NCI-H526 treated with DMSO at 0.1 percent for 48 hours (cell line): ENCODE measurements at places on chromosomes 3 and 15.

GRCh38 chr3:194781617-194782016, 95.9 kb downstream of the FAM43A start:
- no peak for DNase-seq

- no peak for DNase-seq
These were observed 46.5 kb downstream of the TP63 start for GRCh38 chr3:189677667-189678066.

DNA sequence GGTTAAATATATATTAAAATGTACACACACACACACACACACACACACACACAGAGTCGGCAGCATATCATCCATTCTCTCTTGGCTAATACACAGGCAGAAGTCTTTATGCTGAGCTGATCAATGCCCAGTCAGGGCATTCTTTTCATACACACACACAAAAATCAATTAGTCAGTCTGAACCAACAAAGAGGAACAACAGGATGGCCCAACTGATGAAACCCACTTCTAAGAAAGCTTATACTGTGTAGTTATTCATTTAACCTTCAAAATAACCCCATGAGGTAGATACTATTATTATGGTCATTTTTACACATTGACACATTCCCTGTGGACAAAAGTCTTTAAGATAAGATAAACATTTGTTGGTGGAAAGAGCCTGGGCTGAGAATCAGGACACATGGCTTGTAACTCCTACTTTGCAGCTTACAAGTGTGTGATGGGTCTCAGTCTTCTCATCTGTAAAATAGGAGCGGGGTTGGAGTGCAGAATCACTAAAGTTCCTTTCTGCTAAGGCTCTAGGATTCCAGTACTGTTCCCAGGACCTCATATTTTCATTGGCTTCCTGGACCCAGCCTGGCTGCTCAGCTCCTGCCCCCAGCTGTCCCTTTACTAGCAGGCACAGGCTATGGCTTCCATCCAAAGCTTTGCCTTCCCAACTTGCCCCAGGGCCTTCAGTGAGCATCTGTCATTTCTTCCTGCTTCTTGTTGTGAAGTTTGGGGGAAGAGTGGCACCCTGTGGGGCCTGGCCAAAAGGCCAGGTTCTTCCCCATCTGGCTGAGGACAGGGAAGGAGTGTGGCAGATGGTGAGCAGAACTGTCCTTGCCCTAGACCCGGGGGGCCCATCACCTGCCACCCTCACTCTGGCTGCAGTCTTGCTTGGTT, 27.2 kb upstream of the GLCE start:
- no peak for DNase-seq

DNA sequence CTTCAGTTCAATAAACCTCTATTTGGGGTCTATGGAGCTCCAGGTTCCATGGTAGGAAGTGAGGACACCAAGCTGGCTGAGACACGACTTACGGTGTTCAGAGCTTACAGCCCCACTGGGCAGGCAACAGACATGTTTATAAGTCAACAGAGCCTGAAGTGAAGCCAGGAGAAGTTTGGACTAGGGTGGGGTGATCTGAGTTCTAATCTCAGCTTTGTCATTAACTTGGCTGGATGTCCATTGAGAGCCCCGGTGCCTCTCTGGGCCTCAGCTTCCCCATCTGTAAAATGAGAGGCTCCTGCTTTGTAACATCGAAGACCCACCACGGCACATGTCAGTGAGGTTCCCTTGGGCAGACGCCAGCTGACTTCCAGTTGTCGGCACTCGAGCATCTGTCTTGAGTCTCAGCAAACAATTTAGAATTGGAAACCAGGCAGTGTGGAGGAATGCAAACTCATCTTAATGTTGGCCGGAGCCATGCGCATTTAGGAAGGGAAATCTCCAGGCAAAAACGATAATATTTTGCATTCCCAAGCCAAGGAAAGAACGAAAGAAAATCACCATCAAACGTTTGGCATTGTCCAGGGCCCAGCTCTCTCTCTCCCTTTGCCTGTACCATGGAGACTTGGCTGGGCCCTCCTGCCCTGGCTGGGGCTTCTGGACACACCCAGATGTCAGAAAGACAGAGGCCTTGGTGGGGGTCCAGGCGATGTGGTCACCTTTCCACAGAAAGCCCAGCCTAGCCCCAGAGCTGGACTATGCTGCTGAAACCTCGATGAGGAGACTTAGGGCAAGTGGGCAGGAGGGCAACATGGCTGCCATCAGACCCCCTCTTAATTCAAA, 18.4 kb downstream of the ITGA11 start:
- no peak for DNase-seq

DNA sequence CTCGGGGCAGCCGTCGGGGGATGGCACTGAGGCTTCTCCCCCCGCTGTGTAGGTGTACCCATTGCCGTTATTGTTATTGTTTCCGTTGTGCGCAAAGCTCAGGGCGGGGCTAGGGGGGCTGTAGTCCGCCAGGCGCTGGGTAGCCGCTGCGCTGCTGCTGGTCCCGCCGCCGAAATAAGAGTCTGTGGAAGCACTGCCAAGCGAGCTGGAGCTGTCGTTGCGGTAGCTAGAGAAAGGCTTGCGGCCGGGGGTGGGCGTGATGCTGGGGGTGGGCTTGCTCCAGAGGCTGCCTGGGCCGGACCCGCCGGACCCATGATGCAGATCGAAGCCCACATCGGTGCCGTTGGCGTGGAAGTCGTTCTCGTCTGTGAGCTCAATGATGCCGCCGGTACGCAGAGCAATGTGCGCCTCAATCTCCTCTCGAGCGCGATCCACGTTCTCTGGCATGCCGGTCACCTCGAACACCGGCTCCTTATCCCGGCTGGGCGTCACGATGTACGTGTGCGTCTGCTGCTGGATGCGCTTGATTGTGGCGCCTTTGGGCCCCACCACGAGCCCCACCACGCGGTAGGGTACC, 1.9 kb downstream of the MEX3B start:
- peak; percentile 26 for DNase-seq

DNA sequence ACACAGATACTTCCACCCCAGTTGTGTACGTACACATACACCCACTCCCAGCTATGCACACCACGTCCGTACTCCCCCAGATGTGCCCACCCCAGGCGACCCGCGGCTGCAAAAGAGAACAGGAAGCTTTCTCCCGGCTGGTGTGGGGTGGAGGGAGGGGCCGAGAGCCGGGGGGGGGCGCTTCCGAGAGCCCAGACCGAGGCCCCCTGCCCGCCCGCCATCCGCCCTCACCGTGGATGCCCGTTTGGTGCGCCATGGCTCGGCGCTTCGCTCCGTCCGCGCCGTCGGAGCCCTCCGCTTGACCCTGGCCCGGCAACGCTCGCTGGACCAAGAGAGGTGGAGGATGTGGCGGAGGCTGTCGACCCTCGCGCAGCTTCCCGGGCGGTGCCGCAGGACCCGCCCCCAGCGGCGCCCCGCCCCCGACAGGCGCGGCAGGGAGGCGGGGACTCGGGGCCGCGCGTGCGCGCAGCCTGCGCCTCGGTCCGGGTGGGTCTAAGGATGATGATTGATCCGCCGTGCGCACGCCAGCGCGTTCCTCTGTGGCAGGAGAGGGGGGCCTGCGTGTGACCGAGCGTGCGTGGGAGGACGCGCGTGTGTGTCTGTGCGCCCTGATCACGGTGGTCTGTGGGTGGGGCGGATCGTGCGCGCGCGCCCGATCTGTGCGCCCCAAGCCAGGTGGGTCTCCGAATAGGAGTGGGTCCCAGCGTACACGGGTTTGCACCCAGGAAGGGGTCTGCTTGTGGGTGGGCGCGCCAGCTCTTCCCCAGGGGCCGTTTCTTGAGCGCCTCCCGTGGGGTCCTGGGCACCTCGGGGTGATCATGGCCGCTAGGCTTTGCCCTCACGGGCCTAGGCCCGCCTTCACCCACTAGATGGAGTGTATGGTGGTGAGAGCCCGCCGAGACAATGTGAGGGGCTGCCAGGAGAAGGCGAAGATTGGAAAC, at the start of gene TWF2:
Gene TWF2, minus strand, starts transcription at position 398 of the 941 bp plus-strand sequence. Its CDS starts 142 bp downstream, at position 256.
- peak; percentile 26 for DNase-seq

DNA sequence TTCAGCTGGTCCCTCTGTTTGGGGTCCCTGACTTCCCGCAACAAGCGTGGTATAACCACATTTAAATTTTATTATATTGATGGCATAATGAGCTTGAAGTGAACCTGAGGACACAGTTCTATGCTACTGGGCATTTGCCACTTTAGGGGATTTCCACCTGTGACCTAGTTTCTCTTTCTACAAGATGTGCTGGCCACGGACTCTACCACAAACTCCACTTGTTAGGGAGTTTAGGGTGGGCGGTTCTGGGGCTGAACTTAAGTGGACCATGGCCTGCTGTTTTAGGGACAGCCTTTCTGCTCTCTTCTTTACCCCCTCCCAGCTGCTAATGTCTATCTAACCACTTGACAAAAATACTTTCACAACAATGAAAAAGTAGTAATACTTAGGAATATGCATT, 1199.1 kb downstream of the SI start:
- no peak for DNase-seq

DNA sequence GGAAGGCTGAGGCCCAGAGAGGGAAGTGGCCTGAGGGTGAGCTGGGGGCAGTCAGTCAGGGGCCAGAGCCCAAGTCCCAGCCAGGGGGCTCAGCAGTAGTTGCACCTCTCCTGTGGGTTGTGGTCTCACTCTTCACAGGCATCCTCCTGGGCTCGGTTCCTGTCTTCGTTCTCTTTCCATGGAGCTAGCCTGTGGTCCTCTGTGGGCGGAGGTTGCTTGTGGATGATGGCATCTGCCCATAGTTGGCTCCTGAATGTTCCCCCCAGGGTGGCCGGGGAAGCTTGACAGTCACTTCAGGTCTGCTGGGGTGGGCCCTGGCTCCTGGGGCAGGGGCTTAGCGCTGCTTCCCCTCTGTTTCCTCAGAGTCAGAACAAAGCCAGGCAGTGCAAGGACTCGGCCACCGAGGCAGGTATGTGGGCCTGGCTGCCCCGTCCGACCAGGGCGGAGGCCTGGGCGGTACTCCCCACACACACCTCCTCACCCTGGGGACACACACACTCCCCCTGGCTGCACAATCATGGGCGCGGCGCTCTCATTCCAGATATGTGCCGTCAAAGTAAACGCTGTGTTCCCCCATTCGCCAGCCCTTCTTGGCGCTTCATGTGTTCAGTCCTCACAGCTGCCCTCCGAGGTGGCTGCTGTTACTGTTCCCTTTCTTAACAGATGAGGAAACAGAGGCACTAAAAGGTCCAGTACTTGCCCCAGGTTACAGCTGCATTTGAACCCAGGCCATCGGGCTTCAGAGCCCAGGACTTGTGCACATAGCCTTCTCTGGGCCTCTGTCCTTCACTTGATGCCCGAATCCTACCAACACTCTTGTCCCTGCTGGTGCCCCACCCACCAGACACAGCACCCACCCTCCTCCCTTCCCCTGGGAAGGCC, 34.5 kb downstream of the PSTPIP1 start:
- no peak for DNase-seq

GRCh38 chr3:20222274-20222673, 36.3 kb upstream of the SGO1 start:
- DNase-seq, result no peak

- no peak for DNase-seq
These were observed 5.9 kb upstream of the FMN1 start for GRCh38 chr15:33200444-33200843.

DNA sequence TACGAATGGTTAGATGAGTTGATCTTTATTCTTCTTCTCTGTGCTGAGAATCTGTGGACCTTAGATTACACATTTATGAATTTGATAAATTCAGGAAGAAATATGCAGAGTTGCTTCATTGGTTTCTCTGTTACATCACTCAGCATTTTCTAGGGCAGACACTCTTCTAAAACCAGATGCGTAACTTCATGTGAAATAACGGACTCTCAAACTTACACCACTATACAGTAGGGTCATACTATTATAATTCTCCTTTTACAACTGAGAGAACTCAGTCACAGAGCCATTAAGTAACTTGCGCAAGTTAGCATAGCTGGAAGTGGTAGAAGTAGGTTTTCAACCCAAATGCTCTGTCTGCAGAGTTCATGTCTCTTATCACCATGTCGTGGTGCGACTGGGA, 5.7 kb downstream of the TMEM207 start:
- DNase-seq, result no peak

GRCh38 chr3:70620956-70621355, 308.5 kb upstream of the MDFIC2 start:
- no peak for DNase-seq

GRCh38 chr3:39343076-39343717, 13.7 kb downstream of the CCR8 start:
- DNase-seq, result no peak

DNA sequence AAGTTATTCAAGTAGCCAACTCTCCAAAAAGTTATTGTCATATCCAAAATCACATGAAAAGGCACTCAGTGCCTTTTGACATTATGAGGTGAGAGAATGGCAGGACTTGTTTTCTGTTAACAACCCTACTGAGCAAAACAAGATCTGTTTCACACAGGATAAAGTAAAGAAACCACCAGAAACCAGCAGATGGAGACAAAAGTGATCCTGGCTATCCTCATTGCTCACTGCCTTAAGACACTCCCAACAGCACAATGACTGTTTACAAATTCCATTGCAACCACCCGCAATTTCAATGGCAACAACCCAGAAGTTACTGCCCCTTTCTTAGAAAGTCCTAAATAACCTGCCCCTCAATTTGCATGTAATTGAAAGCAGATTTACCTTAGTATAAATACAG, 352.6 kb upstream of the NDN start:
- no peak for DNase-seq
